HFFc6 (cell line): ENCODE measurements at places on chromosomes 16 and 17.
A peak's percentile ranks its signal among the peaks of the same experiment; 100 is the strongest.

- DNase-seq = no peak
Observed at GRCh38 chr16:13621639-13622038, 298.3 kb upstream of the ERCC4 start.

- no peak for DNase-seq
Observed at GRCh38 chr16:63458846-63459245, 1422.6 kb upstream of the CDH8 start.

GRCh38 chr16:56203052-56203451 is 11.8 kb downstream of the GNAO1 start:
- peak; percentile 16 for DNase-seq

- DNase-seq = no peak
Observed at GRCh38 chr17:68422821-68423220, 34.5 kb downstream of the WIPI1 start.

DNA sequence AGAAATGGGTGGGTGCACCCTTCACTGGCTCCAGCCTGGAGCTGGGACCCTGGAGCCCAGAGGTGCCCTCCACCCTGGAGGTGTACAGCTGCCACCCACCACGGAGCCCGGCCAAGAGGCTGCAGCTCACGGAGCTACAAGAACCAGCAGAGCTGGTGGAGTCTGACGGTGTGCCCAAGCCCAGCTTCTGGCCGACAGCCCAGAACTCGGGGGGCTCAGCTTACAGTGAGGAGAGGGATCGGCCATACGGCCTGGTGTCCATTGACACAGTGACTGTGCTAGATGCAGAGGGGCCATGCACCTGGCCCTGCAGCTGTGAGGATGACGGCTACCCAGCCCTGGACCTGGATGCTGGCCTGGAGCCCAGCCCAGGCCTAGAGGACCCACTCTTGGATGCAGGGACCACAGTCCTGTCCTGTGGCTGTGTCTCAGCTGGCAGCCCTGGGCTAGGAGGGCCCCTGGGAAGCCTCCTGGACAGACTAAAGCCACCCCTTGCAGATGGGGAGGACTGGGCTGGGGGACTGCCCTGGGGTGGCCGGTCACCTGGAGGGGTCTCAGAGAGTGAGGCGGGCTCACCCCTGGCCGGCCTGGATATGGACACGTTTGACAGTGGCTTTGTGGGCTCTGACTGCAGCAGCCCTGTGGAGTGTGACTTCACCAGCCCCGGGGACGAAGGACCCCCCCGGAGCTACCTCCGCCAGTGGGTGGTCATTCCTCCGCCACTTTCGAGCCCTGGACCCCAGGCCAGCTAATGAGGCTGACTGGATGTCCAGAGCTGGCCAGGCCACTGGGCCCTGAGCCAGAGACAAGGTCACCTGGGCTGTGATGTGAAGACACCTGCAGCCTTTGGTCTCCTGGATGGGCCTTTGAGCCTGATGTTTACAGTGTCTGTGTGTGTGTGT is 46.8 kb downstream of the IL21R start:
- no peak for DNase-seq

- no peak for DNase-seq
Observed at GRCh38 chr17:49602783-49603182, 27.1 kb downstream of the NXPH3 start.

DNA sequence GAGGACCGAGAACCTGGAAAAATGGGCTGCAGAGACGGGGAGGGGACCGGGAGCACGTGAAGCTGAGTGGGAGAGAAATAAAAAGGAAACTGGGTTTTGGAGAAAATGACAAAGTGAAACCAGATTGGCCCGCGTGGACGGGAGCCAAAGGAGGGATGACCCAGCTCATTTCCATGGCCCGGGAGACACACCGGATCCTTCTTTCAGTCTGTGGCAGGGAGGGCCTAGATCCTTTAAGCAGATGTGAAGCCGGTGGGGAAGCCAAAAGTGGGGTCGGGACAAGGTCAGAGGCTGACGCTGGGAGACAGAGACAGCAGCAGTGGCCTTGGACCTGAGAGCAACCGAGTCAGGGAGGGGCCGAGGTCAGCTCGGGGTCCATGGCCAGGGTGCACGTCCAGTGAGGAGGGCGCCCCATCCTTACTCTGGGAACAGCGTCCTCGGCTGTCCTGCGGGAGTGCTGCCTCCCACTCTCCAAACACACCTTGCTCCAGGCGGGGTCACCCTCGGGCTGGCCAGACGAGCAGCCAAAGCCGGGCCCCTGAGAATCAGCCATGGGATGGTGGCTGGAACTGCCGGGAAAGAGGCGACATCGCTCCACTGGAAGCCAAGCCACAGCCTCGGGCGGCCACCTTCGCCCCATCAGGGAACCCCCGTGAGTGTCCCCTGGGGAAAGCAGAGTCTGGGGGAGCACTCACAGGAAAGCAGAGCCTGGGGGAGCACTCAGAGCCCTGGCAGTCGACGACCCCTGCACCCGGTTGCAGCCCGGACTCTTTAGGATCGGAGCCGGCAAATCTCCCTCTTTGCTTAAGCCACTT is 17.3 kb downstream of the CA5A start:
- DNase-seq = no peak

DNA sequence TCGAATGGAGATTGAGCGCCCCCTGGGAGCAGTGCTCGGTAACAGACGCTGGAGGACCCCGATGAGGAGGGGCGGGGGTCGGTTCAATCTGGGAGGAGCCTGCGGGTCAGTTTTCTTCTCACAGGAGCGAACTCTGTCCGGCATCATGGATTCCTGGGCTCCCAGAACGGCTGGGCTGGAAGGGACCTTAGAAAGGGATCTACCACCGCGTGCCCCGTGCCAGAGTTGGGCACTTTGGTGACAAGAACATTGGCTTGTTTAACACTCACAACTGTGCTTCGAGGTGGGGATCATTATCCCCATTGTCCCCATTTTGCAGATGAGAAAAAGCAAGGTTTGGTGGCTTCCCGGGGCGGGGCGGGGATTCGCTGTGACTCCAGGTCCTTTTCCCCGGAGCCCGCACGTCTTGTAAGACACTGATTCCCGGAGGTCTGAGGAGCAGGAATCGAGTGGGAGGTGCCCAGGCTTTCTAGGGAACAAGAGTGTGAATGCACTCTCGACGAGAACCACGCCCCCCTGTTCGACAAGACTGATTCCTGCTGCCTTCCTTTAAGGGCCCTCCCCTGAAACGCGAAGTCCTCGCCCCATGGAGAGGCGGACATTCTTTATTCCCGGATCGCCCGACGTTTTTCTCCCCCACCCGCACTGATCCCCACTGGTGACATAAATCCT is 1.5 kb upstream of the FBXL19 start:
- DNase-seq = peak; percentile 88

- DNase-seq = no peak
Observed at GRCh38 chr16:68367440-68367839, 56.6 kb downstream of the PRMT7 start.

- DNase-seq = no peak
Observed at GRCh38 chr17:49525831-49526741, 31.0 kb downstream of the NGFR start.

- DNase-seq = no peak
Observed at GRCh38 chr16:24255456-24256371, at the start of gene CACNG3. Gene CACNG3, plus strand, starts transcription at chr16:24256335. Its CDS starts 420 bp downstream, at chr16:24256755.

GRCh38 chr17:50593321-50593720 is 32.8 kb downstream of the CACNA1G start:
- no peak for DNase-seq

- no peak for DNase-seq
Observed at GRCh38 chr16:87949071-87949744, 2.0 kb upstream of the BANP start.

GRCh38 chr16:53958341-53958880 is 254.5 kb downstream of the FTO start:
- no peak for DNase-seq

- DNase-seq = no peak
Observed at GRCh38 chr17:11908711-11909146, 88.5 kb downstream of the ZNF18 start.

- DNase-seq = peak; percentile 57
Observed at GRCh38 chr17:60971515-60972369, 294.1 kb downstream of the BCAS3 start.

DNA sequence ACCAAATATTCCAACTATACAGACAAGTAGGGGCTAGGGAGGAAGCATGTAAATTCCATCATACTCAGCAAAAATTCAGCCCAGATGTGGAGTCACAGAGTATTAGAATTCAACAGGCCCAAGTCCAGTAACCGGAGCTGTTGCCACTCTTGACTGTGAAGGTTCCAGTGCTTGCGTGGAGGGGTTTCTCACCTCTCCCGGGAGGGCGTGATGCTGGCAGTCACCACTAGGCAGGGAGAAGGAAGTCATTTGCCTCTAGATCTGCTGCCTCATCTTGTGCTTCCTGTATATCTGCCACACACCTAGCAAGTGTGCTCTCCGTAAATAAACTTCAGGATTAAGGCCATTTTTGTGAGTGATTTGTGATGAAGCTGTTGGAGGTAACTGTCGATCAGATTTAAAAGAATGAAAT is 1.0 kb upstream of the CKLF start:
- DNase-seq = no peak

GRCh38 chr17:72053449-72053848 is 67.4 kb upstream of the SOX9 start:
- DNase-seq = no peak

GRCh38 chr16:74201576-74201975 is 95.0 kb upstream of the PSMD7 start:
- no peak for DNase-seq

GRCh38 chr16:77556201-77556873 is 121.5 kb upstream of the ADAMTS18 start:
- no peak for DNase-seq

DNA sequence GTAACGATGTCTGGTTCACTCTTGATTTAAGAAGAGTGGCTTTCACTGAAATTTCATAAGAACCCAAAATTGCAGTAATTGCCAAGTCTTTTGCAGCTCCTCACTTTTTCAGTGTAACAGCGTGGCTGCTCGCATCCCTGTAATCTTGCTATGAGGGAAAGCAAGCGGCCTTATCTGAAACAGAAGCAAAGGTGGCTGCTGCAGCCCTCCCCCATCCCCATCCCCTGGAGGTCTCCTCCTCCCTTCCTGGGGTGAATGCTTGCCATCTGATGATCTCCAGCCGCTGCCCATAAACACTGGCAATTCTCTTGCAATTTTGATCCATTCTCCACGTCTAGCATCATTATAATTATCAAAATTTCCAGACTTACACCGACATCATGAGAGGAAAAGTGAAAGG is 182.5 kb upstream of the ASIC2 start:
- no peak for DNase-seq

DNA sequence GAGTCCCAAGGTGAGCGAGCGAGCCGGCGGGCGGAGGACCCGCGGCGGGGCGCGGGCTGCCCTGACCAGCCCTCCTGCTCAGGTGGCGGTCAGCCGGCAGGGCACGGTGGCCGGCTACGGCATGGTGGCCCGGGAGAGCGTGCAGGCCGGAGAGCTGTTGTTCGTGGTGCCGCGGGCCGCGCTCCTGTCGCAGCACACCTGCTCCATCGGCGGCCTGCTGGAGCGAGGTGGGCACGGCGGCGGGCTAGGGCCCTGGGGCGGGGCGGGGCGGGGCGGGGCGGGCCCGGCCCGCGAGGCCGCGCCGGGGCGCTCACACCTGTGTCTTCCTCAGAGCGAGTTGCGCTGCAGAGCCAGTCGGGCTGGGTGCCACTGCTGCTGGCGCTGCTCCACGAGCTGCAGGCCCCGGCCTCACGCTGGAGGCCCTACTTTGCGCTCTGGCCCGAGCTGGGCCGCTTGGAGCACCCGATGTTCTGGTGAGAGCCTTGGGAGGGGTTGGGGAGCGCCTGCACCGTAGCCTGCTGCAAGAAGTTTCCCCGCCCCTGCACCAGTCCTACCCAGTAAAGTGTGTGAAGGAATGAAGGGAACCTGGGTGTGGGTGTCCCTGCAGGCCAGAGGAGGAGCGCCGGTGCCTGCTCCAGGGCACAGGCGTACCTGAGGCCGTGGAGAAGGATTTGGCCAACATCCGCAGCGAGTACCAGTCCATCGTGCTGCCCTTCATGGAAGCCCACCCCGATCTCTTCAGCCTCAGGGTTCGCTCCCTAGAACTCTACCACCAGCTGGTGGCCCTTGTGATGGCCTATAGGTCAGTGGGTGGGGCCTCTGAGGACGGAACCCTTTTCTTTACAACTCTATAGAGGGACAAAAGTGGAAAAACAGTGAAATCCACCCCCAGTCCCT is 802 bp downstream of the SETD6 start:
- no peak for DNase-seq

DNA sequence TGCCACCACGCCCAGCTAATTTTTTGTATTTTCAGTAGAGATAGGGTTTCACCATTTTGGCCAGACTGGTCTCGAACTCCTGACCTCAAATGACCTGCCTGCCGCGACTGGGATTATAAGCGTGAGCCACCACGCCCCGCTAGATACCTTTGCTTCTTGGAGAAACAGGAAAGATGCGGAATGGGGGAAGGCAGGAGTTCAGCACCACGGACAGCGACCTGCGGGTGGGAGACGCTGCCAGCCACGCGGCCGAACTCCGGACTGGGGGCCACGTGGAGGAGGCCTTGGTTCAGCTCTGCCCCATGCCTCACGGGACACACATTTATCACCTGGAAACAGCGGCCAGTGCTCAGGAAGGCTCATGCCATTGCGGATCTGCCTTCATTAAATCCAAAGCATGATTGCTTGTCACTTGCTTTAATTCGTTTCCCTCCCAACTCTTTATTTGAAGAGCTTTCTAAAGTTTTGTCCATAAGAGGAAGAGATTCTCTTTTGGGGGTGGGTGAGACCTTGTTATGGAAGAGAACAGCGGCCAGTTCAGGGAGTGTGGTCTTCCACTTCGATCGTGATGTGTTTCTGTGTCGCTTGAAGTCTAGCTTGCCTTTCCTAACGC is 219.9 kb downstream of the ENGASE start:
- no peak for DNase-seq

DNA sequence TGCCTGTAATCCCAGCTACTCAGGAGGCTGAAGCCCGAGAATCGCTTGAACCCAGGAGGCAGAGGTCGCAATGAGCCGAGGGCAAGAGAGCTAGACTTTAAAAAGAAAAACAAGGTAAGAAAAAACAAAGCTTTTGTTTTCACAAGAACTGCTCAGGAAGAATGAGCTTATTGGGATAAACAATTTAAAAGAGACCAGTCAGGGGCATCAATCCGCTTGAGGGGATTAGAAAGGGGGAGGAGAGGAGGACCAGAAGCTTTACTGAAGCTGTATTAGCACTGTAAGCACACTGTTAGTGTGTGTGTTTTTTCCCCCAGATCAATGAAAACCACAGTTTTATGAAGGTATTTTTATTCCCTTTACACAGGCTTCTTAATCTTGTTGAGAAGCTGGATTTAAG is 8.8 kb downstream of the TMEM170A start:
- no peak for DNase-seq

DNA sequence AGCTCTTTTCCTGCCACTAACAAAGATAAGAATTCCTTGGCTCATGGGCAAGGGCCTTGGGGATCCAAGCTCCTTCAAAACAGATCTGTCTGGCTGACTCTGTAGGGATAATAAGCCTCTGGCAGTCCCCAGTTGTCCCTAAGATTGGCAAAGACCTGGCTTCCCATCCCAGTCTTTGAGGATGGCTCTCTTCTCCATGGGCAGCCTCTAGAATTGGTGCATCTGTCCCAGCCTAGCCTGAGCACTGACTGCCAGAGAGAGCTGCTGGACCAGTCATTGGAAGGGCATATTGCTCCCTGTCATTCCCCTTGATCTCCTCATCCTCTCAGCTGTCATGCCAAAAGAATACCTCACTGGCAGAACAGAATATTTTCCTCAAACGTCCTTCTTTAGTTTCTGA is 13.2 kb upstream of the CUEDC1 start:
- no peak for DNase-seq
